ENCODE measurements at places on chromosomes 4 and X.

GRCh38 chrX:56813318-56813837, 84.3 kb downstream of the NBDY start:
- no peak for DNase-seq

DNA sequence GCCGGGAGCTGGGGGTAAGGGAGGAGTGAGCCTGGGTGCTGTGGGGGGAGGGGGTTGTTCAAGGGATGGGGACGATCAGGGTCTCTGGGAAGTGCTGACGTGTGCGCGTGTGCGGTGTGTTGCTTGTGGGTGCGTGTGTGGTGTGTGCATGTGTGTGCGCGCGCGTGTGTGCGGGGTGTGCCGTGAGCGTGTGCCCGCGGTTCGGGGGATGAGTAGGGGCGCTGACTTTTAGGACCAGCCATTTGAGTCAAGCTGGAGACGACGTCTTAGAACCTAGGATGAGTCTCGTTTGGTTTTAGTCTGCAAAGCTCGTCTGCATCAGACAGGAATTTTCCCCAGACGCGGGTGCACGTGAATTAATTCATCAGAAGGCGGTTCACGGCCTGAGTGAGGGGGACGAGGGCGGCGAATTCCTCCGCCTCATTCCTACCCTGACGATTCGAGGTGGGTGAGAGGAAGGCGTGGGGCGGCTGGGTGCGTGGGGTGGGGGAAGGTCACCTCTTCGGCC, 950 bp upstream of the TMEM271 start:
- DNase-seq: no peak

- DNase-seq: peak; percentile 19
These were observed 94.6 kb downstream of the FAM9B start for GRCh38 chrX:8939322-8939721.

DNA sequence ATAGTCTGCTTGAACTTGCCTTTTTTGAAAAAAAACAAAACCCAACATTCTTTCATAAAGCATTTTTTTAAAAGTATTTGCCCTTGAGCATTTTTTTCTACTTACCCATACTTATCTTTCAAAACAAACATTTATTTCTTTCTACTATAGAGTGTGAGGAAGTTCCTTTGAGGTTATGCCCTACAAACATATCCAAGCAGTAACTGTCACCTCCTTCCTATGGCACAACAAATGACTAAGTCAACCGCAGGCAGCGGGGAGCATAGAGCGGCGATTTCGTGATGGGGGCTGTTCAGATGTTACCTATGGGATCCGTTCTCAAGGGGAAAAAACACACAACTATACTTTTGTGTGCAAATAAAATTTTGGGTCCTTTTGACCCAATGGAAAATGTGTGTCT, 19.4 kb downstream of the SPRY1 start:
- no peak for DNase-seq

DNA sequence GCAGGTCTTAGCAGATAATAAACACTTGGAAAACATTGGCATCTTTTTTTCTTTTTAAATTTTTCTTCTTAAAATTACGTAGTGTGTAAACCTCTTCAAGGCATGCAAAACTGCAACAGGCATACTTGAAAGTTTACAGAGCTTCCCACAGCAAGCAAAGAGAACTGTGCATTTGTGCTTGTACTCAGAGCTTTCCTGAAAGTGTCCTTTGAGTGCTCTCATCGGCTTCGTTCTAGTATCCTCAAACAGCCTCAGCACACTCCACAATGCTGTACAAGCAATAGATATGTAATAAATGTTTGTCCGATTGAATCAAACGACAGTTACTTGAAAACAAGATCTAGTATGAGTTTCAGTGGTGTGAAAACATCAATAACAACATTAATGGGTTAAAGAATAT, 227.5 kb downstream of the PAPSS1 start:
- DNase-seq: no peak

Data from NCI-H748 treated with DMSO at 0.1 percent for 48 hours (cell line).